ENCODE measurements at places on chromosomes 4 and X.

GRCh38 chrX:82412858-82413257, 1095.2 kb upstream of the POU3F4 start:
- DNase-seq: no peak

DNA sequence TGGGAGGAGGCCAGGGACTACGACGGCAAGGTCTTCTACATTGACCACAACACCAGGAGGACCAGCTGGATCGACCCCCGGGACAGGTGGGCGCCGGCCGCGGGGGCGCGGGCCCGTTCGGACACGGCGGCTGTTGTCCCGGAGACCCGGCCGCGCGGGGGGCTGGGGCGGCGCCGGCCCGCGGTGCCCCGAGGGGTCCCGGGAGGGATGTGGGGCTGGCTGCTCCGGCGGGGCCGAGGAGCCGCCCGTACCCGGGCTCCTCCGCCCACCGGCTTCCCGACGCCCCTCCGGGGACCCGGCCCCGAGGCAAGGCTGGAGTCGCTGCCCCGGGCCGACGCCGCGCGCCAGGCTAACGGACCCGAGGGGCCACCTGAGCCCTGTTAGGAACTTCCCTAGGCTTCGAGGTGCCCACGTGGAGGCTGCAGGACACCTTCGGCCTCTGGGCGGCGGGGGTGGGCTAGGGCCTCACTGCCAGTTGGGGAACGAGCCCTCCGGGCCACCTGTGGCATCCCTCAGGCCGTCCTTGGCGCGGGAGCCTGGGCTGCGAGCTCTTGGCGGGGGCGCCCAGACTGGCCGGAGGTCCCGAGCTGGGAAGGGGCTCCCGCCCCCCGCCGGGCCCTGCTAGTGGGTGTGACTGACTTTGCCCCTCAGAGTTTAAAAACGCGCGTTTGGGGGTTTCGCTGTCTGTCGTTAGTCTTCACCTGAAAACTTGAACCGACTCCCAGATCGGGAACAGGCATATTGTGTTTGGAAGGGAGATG, 660 bp downstream of the WWC2 start:
- DNase-seq: no peak

GRCh38 chr4:89072921-89073320, 15.9 kb upstream of the FAM13A start:
- DNase-seq: no peak

DNA sequence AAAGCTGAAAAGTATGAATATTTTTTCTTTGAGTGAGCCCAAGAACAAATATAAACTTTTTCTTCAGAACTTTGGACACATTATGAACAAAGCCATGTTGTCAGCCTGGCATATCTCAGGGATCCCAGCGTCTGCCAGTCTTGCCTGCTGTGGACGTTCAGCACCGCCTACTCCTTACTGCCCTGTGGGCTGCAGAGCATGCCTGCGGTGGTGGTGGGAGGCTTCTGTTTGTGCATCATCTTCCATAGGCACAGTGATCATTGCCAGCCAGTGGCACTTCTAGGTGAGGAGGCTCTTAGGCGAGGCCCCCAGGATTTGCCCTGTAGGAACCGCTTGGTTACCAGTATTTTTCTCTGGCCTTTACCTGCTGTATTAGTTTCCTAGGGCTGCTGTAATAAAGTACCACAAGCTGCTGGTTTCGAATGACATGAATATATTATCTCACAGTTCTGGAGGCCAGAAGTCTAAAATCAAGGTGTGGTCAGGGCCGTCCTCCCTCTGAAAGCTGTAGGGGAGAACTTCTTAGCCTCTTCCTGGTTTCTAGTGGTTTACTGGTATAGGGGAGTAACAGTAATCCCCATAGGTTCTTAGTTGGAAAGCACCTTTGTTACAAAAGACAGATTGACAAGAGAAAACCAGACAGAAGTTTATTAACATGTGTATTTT, 15.4 kb downstream of the ANXA3 start:
- no peak for DNase-seq

DNA sequence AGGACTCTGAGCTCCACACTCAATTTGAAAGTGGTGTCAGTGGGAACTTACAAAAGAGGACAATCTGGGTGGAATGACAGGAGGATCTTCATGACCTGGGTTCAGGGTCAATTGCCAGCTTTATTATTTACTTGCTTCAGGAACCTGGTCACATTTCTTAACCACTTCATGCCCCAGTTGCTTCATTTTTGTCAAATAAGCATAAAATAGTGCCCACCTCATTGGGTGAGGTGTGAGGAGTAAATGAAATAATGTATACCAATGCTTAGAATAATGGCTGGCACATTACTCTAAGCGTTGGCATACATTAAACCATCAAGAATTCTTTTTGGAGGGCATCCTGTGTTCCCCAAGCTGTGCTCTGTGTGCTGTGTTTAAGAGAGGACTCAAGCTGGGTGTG, 19.4 kb downstream of the VGLL1 start:
- DNase-seq: no peak

GRCh38 chrX:110796407-110796697, 735 bp upstream of the CHRDL1 start:
- DNase-seq: no peak
